CD4-positive, alpha-beta T cell treated with Interleukin-1 beta for 1 hour (primary cell): ENCODE measurements at places on chromosomes 7 and 10.
A peak's percentile ranks its signal among the peaks of the same experiment; 100 is the strongest.

DNA sequence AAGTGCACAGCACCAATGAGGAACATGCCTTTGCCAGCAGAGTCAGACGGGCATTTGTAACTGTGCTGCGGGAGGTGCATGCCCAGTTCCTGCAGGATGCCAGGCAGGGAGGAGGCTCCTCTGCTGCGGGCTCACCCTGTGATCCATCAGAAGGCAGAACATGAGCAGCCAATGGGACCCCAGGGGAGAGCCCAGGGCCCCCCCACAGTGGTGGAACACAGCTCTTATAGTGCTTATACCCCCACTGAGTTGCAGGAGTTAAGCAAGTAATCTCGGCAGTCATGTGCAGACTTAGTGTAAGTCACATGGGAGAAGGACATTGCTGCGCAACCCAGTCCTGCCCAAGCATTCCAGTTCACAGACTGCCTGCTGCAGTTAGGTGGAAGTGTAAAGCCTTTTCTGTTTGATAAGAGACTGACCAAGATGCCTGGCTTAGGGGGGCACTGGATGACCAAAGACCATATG lies 120.3 kb upstream of the TMEM106B start:
- no peak for DNase-seq

GRCh38 chr7:15159261-15159660 lies 256.7 kb upstream of the DGKB start:
- no peak for DNase-seq

DNA sequence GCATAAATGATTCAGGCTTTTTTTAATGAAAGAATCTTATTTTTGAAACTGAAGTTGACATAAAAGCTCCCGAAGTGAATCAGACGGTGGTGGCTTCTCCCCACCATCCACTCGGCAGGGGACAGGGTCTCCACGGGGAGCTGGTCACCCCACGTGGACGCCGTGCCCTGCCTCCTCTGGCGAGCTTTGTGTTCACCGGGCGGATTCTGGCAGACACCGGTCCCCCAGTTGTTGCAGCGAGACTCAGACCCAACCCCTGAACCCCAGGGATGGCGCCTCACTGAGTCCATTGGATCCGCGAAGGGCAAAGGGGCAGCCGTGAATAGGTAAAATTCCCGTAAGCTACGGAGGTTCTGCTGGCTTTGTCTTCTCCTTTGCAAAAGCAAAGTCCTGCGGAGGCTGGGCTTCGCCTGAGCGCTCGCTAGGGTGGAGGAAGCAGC lies 38.4 kb downstream of the PTPRN2 start:
- no peak for DNase-seq

GRCh38 chr7:96936621-96937020 lies 68.7 kb upstream of the DLX6 start:
- no peak for DNase-seq

DNA sequence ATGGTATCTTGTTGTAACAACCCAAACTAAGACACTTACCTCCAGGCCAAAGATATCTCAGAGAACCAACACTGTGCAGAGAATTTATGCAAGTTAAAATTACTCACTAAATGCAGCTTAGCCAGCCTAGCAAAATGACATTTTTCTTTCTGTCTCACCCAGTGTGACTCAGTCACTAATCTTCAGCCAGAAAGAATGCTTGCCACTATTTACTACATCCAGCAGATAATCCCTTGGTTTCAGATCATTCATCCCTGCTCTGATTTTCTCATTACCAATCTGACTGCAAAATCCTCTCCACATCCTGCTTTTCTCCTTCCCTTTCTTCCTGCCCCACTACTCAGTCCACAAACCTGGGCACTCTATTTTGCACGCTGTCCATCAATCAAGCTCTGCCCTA lies 93.5 kb upstream of the NEBL start:
- no peak for DNase-seq

DNA sequence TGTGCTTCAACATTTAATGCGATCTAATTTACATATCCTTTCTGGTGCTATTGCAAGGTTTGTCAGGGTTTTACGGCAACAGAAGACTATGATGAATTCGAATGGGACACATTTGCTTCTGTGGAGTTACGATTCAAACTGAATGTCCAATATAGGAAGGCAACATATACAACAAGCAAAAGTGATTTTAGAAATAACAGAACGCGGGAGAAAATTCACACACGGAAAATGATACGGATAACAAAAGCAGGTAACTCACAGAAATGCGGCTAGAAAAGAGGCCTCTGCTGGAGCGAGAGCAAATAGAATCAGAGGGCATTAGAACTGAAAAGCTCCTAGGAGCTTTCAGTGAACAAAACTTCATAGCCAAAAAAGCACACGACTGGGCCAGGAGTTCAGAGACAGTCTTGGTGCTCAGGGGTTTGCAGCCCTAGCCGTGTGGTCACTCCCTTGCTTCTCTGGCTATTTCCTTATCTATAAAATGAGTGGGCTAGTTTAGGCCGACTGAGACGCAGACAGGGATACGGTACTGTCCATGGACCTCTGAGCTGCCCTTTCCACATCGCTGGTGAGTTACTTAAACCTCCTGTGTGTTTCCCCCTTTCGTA lies 557 bp upstream of the TAX1BP1 start:
- no peak for DNase-seq

DNA sequence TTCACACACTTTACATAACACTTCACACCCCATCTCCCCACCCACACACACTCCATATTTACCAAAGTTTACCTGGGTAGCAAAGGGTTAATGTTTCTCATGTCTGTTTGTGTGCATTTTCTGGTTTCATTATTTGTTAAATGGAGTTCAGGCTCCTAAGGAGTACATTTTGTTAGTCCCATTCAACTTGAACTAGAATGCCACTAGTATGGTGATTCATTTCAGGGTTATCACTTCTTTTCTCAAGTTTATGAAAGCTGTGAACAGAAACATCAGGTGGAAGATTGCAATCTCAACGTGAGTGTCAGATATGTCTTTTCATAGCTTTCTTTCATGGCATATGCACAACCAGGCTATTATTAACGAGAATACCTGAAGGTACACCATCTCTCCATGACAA lies 1027.5 kb downstream of the GATA3 start:
- no peak for DNase-seq

DNA sequence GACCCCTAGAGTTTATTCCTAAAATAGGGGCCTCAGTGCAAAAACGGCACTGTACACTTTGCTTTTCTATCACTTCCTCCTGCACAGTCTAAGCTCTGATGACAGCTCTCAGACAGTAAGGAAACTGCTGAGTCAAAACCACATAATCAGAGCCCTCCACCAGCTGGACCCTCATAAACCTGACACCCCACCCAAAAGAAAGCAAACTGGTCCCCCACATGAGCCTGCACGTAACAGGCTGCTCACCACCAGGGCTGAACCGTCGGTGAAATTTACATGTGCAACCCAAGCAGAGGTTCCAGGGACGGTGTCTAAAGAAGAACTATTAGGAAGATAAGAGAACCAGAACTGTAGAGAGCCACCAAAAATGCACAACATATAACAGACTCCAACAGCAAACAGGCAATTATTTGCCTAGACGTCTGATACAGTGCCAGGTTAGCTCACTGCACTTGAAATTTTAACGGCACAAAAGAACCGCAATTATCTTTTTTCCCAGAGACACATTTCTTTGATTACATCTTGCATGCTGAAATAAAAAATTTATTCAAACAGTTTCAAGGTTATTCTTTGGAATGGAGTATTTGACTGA lies 19.6 kb downstream of the SGMS1 start:
- DNase-seq: no peak

DNA sequence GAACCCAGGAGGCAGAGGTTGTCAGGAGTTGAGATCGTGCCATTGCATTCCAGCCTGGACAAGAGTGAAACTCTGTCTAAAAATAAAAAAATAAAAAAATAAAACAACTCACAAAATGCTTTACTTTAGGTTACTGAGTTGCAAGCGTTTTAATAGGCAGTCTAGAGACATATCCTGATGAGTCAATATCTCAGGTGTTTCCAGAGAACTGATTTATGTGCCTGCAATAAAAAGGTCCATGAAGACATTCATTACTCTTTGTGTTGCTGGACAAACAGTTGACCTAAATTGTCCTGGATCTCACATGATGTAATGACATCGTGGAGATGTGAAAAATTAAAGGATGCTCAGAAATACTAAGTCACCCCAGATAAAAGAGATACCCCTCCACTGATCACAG lies 31.5 kb downstream of the CDNF start:
- DNase-seq: no peak

GRCh38 chr7:51471210-51471980 lies 154.8 kb upstream of the COBL start:
- DNase-seq: no peak

DNA sequence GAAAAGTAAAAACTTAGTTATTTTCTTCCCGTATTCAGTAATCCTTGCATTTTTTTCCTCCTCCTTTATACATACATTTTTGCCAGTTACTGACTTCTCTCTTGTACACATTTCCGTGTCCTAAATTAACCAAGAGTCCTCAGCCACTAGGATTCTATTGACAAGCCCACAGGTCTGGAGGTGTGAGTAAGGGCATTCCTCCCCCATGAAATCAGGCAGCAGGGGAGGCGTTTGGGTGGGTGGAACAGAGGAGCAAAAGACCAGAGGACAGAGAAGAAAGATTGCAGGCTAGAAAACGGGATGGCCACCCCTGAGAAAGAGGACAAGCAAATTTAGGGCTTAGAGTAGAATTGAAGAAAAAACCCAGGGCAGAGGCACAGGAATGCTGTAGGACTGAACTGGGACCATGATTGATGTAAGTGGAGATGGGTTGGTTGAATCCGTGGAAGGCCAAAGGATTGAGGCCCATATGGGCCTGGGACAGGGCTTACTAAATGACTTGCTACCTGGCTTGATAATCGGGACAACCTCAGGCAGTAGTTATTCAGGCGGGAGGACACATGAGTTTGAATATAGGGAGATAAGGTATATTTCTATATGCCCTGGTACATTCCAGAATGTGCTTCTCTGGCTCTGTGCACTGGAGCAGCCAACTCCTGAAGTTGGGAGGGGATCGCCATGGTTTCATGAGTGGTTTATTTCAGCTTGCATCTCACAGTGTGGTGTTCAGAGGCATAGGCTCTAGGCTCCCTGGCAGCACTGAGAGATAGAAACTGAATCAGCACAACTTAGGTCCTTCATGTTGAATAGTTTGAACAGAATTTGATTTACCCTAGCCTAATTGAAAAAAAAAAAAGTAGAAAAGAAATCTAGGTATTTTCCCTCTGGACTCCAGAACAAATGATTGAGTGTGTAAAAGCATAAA lies 28.0 kb downstream of the IKZF1 start:
- DNase-seq: no peak

DNA sequence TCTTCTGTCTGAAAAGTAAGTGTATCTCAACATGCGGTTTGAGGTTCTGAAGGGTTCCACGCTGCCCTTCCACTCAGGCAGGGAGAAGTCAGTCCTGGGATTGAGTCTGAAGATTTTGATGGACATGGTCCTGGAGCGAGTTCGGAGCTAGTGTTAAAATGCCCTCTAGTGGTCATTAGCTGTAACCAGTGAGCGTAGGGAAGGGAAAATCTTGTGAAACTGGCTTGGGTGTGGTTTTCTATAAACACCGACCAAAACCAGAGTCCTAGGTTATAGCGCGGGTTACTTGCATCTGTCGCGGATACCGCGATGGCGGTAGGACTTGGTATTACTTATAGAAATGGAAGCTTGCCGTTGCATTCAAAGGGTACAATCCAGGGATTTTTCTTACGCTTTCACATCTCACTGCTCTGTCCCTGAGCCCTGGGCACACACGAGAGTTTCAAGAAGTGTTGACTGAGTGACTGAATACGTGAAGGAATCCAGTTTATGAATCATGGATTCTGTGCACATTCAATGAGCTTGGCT lies 348.2 kb upstream of the C7orf33 start:
- DNase-seq: no peak

DNA sequence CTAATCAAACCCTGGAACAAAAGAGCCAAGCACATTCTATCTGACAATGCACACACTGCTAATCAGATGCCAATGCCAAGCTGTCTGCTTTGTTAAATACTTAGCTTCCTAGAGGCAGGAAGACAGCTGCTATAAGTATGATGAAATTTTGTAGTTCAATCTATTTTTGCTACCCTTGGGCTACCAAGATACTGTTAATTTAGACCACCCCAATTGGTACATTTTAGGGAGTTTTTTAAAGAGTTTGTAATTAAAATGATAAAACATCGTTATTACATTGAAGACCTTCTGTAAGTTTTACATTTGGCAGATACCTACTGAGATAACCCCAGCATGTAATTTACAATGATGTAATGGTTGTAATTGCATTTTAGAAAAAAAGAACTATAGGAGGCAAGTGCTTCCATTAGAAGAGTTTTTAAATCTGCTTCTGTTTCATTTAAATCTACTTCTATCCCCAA lies 268.5 kb downstream of the ADK start:
- no peak for DNase-seq

DNA sequence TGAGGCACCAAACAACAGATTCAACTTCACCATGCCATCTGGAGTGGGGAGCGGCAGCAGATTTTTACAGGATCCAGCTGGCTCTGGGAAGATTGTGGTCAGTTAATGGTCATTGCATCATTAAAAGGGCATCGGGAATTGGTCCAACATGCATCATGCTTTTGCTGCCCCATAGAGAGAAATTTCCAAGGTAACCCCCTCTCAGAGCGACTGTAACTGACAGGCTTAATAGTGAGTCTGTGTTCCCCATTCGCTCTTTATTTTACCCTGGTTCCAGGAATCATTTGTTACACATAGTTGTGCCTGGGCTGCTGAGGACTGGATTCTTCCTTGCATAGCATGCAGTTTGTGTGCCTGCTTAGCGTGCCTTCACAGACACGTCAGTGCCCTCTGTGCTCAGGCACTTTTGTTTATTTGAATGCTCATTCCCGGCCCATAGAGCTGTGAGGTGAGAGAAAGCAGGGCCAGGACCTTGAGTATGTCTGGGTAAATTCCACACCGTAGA lies 49.9 kb downstream of the CDHR3 start:
- no peak for DNase-seq

DNA sequence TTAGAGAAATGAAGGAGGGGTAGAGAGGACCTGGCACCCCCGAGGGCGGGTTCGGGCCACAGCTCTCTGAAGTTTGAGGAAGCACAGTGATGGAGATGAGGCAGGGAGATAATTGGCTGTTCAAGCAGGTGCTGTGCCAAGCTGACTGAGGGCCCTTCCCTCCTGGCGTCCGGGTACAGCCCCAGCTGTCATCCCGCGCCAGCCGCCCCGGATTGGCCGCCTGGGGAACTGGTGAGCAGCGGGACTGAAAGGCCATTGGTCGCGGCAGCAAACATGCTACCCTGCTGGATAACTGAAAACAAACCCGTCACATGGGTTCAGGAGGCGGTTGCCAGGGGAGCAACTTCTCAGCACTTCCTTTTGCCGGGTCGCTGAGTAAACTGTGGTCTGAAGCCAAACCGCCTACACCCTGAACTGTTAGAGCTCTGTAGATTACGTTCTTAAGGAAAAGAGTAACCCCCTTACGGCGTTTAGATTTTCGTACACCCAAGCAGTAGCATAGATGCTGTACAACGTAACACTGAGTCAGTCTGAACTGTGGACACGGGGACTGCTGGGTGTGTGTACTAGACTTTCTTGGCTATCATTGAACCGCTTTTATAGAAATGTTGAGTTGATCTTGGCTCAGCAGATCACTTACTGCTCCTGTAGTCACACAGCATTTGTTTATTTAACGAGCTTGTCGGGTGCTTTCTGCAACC lies 1.3 kb downstream of the INSIG1 start:
- DNase-seq: peak; percentile 97
